Anterior cingulate cortex (tissue), 58 donors: ENCODE measurements at places on chromosomes 12 and 14.

GRCh38 chr14:84804895-84805294, 725.0 kb upstream of the FLRT2 start:
- DNase-seq, result no peak

GRCh38 chr12:2284857-2285256, 232.1 kb downstream of the CACNA1C start:
- DNase-seq, result peak; percentile 18

DNA sequence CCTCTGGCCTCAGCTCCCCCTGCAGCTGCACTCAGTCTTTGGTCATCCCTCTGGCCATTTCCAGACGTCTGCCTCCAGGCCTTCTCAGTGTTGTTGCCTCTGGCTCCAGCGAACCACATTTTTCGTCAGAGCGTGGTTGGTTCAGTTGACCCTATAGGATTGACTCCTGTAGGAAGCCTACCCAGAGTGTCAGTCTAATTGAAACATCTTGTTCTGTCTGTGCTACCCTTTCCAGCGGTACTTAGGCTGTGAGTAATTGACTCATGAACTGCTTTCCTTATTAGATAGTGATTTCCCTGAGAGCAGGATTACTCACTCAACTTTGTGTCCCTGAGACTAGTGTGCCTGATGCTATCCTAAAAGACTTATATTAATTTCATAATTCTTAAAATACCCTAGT, 373.2 kb downstream of the ATP23 start:
- no peak for DNase-seq

- no peak for DNase-seq
Observed at GRCh38 chr14:90941706-90942105, 118.7 kb downstream of the RPS6KA5 start.

DNA sequence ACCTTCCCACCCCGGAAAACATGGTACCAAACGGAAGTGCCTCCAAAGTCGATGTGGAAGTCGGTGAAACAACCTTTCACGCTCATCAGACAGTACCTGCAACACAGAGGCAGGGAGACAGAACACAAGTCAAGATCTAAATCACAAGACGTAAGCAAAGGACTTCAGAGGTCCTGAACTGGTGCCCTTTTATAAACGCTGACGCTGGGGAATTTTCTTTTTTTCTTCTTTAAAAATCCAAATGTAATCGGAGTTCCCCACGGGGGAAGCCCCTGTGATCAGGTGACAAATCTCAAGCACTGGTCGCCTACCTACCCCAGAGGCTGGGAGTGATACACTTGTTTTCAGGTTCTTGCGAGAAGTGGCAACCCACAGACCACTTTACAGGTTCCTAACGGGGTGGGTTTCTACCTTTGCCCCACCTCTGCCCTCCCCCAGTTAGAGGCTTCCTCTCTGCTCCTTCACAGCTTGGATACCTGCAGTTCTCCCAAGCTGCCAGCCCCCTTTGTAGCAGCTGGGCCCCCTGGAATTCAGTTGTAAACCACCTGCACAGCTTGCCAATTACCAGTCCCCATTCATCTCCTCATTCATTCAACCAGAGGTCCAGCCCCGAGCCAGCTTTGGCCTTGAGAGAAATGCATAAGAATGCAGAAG, 46.2 kb downstream of the KDM2B start:
- DNase-seq, result no peak

DNA sequence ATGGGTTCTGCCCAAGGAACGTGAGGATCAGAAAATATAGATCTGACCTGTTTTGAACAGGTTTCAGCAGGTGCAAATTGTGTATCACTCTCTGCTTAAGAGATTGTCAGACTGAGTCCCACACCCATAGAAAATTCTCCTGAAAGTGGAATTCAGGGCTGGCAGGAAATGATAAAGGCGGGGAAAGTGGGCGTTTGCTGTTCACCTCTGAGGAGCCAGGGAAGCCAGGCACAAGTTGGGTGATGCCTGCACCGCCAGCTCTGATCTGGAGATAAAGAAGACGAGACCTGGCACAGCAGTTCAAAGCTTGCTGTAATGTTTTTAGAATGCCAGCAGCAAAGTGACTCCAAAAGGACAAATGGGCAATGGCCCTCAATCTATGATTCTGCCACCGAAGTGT, 356.5 kb upstream of the SOX5 start:
- DNase-seq, result no peak

- DNase-seq, result no peak
Observed at GRCh38 chr12:108831309-108831991, 25.9 kb downstream of the SSH1 start.

GRCh38 chr12:52073531-52074381, 4.0 kb downstream of the ATG101 start:
- no peak for DNase-seq

GRCh38 chr12:50050410-50051098, 6.8 kb upstream of the ASIC1 start:
- DNase-seq, result no peak
